ENCODE measurements at places on chromosomes 12 and 14. TPM values are rescaled to one million over a fixed set of nuclear protein-coding genes. Genes with fewer than 3 reads are reported as not detected.

Gene TMEM253
- total RNA-seq: 1.0 TPM

Gene NRXN3
- 1.7 TPM for total RNA-seq

Gene ETFBKMT
- total RNA-seq: 2.2 TPM

Gene CCNT1
- 19.3 TPM for total RNA-seq

Gene ANO4
- total RNA-seq: not detected

Gene HOXC12
- total RNA-seq: 6.2 TPM

Gene ZDHHC17
- total RNA-seq: 13.1 TPM

Gene KCNK10
- 0.02 TPM for total RNA-seq

Gene IAPP
- not detected for total RNA-seq

Gene KRT78
- 250 TPM for total RNA-seq

Gene TRIM9
- total RNA-seq: 0.76 TPM

Gene ITPK1
- 40.9 TPM for total RNA-seq

Gene FZD10
- 26.3 TPM for total RNA-seq

Gene ZBTB25
- 7.8 TPM for total RNA-seq
